Retina (tissue), 1 donor: ENCODE measurements at places on chromosomes 4 and X.

- no peak for DNase-seq
These were observed 308.7 kb downstream of the PDGFC start for GRCh38 chr4:156662921-156663320.

DNA sequence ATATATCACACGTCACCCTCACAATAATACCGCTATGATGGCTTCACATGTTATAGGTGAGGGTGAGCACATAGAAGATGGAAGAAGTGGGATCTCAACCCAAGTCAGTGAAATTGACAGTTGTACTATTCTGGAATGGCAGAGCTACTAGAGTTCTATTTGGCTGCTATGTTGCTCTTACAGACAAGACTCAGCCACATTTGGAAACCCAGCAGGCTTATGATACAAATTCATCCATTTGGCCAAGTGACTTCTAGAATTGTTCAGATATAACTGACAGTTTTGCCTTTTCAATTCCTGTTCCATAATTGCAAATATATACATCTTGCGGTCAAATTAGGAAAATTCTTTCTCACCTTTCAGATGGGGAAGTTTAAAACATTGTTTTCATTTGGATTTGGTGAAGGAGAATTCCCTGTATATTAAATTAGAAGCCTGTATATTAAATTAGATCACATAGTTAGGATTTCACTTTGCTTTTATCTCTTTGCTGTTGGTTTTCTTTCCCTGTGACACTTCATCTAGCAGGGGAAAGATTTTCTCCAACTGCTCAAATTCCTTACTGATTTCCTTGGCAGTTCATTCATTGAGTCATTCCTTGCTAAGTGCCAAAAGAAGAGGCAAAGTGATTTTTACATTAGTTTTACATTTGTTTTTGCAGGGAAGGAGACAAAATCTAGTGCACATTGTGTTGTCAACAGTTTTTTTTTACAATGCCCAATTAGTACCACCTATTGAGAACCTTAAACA, 120.6 kb upstream of the TBC1D9 start:
- DNase-seq: no peak

DNA sequence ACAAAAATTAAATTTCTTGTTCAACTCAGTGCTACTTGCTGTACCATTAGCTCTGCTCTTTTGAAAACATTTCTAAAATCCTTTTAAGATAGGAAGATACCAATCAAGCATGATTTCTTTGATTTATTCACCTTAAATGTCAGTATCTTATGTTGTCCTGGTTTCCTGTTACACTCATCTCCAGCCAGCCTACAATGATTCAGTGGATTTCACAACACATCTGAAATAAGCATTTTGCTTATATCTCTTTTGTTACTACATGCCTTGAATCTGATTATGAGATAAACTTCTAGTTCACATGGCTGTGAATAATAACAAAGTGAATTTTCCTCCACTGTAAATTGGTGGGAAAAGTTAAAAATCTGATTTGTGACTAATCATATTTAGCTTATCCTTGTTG, 112.5 kb upstream of the BMP3 start:
- no peak for DNase-seq

GRCh38 chrX:102599951-102600579, 750 bp downstream of the ARMCX5 start:
- peak; percentile 35 for DNase-seq

- no peak for DNase-seq
These were observed 369.6 kb downstream of the PCDH7 start for GRCh38 chr4:31089815-31090214.

- no peak for DNase-seq
These were observed 26.0 kb downstream of the NLGN3 start for GRCh38 chrX:71170660-71171059.

DNA sequence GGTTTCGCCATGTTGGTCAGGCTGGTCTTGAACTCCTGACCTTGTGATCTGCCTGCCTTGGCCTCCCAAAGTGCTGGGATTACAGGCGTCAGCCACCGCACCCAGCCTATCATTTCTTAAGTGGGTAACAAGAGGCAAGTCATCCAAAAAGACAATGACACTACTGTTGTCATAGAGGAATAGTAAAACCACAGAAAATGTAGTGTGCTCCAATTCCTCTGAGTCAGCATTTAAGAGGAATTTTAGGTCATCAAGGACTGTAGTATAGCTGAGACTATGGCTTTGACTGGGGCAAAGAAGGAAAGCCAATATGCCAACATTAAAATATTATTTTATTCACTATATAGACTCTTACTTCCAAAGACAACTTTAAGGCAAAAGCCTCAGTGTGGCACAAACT, 48.4 kb downstream of the ATP8A1 start:
- DNase-seq: no peak

- DNase-seq: no peak
These were observed 22.7 kb upstream of the PLA2G12A start for GRCh38 chr4:109752525-109752924.

DNA sequence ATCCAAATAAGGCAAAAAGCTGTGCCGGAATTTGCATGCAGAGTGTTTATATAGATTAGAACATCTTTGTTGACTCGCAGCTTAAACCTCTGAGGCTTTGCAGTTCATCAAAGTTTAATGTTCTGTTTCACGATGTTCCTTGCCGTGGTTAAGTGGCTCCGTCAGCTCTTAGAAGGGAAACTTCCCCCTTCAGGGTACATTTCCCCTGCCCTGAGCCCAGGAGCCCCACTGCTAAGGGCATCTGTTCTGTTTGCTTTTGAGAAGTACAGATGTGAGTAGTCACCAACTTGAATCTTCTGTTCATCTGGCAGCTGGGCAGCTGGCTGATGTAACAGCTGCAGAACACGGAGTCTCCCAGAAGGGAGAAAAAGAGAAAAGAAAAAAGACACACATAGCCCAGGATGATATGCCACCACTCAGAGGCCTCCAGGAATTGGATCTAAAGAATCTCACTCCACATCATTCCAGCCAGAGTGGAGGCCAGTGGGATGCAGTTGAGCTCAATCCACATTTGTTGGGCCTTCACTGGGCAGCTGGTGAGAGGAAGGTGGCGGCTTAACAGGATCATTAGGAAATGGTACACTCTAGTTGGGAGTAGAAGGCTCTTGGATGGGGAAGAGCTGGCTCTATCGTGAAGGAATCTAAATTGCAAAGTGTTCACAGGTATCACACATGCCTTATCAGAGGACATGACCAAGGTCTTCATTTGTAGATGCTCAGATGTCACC, 178.7 kb upstream of the RBPJ start:
- DNase-seq: peak; percentile 63

- DNase-seq: peak; percentile 47
These were observed 6.7 kb upstream of the PPID start for GRCh38 chr4:158729716-158730559.
